ENCODE measurements at places on chromosomes 16 and 17.

DNA sequence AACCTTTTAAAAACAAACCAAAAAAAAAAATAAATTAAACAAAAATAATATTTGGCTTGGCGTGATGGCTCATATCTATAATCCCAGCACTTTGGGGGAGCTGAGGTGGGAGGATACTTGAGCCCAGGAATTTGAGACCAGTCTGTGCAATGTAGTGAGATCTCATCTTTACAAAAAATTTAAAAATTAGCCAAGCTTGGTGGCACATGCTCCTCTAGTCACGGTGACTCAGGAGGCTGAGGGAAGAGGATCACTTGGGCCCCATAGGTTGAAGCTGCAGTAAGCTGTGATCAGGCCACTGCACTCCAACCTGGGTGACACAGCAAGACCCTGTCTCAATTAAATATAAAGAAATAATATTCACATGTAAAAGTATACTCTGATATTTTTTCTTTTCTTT is 12.2 kb downstream of the GNGT2 start:
- DNase-seq, result no peak

DNA sequence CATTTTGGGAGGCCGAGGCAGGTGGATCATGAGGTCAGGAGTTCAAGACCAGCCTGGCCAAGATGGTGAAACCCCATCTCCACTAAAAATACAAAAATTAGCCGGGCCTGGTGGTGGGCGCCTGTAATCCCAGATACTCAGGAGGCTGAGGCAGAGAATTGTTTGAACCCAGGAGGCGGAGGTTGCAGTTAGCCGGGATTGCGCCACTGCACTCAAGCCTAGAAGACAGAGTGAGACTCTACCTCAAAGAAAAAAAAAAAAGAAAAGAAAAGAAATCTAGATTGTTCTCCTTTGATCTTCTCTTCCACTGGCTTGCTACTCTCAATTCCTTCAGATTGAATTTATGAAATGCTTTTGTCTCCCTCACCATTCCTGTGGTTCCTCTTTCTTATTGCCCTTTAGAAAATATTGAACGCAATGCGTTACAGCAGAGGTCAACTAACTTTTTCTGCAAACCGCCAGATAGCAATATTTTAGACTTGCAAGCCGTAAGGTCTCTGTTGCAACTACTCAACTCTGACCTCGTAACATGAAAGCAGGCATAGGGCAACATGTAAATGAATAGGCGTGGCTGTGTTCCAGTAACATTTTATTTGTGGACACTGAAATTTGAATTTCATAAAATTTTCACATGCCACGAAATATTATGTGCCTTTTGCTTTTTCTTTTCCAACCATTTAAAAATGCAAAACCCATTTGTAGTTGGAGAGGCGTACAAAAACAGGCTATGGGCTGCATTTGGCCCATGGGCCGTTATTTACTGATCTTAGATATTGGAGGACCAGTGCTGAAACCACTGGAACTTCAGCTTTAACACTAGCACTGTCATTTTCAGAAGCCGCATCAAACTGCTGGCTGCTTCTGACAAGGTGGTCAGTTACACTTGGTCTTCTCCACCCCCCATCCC is 24.8 kb downstream of the PITPNC1 start:
- DNase-seq, result no peak

- DNase-seq, result no peak
Observed at GRCh38 chr17:4625181-4625617, 16.3 kb downstream of the ALOX15 start.

DNA sequence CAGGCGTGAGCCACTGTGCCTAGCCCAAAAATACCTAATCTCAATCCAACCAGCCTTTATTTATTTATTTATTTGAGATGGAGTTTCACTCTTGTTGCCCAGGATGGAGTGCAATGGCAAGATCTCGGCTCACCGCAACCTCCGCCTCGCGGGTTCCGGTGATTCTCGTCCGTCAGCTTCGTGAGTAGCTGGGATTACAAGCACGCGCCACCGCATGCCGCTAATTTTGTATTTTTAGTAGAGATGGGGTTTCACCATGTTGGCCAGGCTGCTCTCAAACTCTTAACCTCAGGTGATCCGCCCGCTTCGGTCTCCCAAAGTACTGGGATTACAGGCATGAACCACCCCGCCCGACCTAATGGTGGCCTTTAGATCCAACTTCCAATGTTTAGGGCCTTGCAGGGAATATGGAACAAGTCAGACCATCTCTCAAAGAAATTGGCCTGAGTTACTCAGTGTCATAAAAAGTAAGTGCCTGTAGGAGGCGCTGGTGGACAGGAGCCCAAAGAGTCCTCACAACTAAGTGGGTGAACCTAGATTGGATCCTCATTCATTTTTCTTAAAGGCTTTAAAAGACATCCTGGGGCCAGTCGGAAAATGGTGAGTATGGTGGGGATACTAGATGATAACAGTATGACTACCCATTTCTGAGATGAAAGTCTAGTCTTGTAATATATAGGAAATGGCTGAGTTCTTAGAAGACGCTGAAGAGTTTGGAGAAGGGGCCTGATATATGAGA is 4.6 kb downstream of the ZSCAN10 start:
- peak; percentile 72 for DNase-seq

DNA sequence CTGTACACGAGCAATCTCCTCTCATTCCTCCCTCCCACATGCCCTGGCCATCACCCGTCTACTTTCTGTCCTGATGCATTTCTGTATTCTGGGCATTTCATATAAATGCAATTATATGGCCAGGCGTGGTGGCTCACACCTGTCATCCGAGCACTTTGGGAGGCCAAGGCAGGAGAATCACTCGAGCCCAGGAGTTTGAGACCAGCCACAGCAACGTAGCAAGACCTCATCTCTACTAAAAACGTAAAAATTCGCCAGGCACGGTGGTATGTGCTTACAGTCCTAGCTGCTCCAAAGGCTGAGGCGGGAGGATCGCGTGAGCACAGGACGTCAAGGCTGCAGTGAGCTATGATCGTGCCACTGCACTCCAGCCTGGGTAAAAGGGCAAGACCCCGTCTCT is 4.8 kb downstream of the MEAK7 start:
- DNase-seq, result no peak

GRCh38 chr17:71636644-71637043 is 484.2 kb upstream of the SOX9 start:
- DNase-seq, result no peak

GRCh38 chr16:23436951-23437350 is 16.0 kb downstream of the COG7 start:
- no peak for DNase-seq

- DNase-seq, result no peak
Observed at GRCh38 chr17:74037320-74037719, 166.2 kb upstream of the RPL38 start.

DNA sequence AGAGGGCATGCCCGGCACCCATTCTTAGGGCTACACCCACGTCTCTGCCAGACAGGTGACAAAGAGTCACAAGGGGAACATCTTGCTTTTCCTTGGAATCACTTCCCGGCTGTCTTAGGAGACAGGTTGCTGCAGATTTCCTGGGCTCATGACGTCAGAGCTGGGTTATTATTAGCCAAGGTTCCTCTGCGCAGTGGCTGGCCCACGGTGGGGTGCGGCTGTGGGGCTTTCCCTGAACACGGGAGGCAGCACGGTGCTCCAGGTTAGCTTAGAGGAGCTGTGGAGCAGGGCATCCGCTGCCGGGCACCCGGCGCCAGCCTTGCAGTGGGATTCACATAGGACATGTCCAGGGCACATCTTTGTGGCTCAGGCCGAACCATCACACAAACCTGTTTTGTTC is 118.0 kb upstream of the PLCG2 start:
- DNase-seq, result no peak

GRCh38 chr17:1033503-1033902 is 36.6 kb downstream of the TIMM22 start:
- no peak for DNase-seq

GRCh38 chr16:29700253-29700987 is 21.4 kb downstream of the QPRT start:
- DNase-seq, result peak; percentile 84

DNA sequence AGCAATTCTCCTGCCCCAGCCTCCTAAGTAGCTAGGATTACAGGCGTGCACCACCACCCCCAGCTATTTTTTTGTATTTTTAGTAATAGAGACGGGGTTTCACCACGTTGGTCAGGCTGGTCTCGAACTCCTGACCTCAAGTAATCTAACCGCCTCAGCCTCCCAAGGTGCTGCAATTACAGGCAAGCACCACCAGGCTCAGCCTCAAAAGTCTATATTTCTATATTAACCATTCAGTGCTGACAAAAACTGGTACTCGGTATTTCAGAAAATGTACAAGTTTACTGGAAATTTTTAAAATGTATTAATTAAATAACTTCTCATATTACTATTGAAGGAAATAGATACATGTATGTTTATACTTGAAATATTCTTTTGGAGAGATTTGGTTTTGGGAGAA is 1.4 kb upstream of the HEXD start:
- DNase-seq, result no peak

DNA sequence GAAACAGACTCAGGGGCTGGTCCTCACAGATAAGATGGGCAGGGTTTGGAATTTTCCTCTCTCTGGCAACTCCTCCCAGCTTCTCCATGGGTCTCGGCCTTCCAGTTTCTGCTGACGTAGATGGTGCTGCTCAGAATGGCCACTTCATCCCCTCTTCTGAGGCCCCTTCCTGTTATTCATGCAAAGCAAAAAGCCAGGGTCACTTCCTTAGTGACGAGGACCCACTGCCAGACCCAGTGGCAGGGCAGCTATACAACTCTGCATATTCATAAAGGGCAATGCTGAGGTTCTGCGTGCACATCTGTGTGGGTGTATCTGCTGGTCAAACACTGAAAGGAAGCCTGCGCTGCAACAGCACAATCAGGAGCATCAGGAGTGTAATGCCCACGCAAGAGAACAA is 108.8 kb downstream of the WSCD1 start:
- DNase-seq, result no peak

DNA sequence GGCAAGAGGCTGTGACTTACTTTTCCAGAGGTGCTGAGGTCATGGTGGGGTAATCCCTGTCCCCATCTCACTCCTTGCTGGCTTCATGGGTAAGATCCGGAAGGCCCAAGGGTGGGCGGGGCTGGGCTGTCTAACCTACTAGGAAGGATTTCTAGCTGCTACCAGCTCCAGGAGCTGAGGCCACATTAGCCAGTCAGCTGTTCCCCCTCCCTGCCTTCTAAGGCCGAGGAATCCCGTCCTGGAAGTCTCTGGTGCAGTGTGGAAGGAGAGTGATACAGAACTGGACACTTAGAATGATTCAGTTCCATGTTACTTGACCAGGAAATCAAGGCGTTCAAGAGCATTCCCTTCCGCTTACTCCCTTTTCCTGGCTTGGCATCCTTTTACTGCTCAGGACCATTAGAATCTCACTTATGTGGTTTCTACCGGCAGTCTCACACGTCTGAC is 8.9 kb downstream of the GNGT2 start:
- no peak for DNase-seq

GRCh38 chr17:15263680-15264079 is 1.4 kb downstream of the PMP22 start:
- DNase-seq, result no peak

DNA sequence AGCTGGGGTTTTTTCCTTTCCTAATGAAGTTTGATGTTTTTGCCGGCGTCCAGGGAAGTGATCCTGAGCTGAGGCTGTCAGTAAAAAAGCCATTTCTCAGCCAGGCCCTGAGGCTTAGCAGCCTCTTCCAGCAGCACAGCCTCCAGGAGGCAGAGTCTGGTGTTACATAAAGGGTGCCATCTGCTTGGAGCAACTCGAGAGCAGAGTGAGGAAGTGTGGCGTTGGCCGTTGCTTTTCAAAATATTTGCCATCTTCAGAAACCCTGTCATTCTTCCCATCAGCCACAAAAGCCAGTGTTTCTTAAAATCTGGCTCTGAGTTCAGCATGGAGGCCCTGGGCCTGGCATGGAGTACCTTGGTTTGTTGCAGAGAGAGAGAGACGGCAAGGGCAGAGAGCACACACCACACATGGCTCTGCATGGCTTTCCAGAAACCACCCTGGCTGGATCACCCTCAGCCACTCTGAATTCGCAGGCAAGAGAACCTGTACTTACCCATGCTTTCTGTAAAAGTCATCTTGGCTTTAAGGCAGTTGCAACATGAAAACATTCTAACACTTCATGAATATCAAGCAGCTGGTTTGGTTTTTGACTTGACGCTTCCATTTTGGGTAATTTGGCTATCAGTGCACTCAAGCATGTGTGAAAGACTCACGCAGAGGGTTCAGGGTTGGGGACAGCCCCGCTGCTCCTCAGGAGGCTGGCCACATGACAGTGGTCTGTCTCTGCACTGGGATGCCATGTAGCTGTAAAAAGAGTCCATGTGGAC is 21.0 kb downstream of the PMM2 start:
- no peak for DNase-seq

DNA sequence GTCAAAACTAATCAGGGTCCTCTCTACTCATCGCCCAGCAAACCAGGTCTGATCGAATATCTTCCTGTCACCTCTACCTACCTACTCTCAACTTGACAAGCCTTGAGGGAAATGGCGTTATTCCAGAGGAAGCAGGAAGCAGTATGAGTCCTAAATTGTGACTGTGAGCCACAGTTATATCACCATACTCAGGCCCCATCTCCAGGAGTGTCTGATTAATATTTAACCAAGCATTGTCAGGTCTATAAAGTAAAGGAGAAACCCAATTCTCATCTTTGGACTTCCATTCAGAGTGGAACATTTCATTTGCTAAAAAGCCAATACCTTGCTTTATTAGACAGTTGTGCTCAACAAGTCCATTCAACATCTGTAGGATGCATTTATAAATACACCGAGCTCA is 17.8 kb upstream of the CLEC3A start:
- no peak for DNase-seq

GRCh38 chr17:792277-792676 is 10.1 kb downstream of the MRM3 start:
- DNase-seq, result no peak

- DNase-seq, result no peak
Observed at GRCh38 chr16:8407351-8407750, 183.0 kb downstream of the TMEM114 start.

DNA sequence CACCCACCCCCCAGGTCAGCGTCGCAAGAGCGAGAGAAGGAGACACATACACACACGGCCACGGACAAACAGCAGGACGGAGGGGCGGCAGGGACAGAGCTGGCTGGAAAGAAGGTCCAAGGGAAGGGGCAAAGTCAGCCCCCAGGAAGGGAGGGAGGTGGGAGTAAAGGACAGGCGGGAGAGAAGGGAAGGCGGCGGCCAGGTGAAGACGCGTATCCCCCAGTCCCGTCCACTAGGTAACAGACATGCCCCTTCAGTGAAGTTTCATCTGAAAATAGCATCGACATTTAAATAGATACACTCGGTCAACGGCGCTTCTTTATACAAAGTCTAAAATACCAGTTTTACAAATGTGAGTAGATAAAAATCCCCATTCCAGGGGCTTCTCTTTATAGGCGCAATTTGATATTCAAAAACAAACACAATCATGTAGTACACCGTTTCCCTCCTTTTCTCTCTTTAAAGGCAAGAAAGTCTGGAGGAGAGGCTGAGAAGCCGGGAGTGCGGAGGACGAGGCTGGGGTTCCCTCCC is 4.5 kb downstream of the CBX8 start:
- no peak for DNase-seq

- peak; percentile 92 for DNase-seq
Observed at GRCh38 chr17:45428050-45428617, 4.5 kb downstream of the ARHGAP27 start.
